ENCODE measurements at places on chromosomes 13 and 19.
A peak's percentile ranks its signal among the peaks of the same experiment; 100 is the strongest.

DNA sequence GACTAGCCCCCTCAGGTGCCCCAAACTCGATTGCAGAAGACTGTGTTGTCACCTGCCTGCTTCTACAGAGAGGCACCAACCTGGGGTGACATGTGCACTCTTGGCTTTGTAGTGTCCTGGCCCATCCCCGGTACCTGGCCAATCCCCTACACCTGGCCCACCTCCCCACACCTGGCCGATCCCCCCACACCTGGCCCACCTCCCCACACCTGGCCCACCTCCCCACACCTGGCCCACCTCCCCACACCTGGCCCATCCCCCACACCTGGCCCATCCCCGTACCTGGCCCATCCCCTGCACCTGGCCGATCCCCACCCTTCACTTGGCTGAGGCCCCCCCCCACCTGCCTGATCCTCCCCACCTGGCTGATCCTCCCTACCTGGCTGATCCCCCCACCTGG, 25.4 kb downstream of the ATP11A start:
- DNase-seq = no peak

- peak; percentile 80 for DNase-seq
These were observed 31.1 kb downstream of the DNM2 start for GRCh38 chr19:10748927-10749434.

DNA sequence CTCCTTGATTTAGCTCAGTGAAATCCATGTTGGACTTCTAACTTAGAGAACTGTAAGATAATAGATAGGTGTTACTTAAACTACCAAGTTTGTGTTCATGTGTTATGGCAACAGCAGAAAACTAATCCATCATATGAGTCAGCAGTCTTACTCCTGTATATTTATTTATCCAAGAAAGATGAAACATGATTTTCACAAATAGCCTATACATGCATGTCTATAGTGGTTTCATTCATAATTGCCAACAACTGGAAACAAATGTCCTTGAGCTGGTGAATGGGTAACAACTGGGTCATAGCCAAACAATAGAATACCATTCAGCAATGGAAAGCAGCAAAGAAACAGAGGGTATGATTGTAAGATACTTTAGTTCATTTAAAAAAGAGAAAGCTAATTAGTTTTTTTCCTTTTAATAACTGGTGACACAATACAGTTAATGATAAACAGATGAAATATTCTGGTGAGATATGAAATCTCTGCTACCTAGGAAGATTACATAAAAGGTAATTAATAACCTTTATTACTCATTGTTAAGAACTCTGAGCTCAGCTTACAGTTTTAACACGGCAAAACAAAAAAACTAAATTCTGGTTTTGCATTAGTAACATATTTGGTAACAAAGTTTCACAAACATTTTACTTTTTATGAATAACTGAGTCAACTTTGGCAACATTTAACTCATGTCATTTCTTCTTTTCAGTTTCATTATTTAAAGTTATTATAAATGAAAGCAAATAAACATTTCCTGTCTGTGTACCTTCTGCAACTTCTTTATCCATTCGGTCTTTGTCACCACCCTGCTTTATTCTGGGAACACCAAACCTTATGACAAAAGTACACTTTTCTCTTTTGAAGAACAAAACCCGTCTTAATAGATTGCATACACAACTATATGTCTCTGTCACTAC, 181.3 kb downstream of the LIG4 start:
- no peak for DNase-seq

DNA sequence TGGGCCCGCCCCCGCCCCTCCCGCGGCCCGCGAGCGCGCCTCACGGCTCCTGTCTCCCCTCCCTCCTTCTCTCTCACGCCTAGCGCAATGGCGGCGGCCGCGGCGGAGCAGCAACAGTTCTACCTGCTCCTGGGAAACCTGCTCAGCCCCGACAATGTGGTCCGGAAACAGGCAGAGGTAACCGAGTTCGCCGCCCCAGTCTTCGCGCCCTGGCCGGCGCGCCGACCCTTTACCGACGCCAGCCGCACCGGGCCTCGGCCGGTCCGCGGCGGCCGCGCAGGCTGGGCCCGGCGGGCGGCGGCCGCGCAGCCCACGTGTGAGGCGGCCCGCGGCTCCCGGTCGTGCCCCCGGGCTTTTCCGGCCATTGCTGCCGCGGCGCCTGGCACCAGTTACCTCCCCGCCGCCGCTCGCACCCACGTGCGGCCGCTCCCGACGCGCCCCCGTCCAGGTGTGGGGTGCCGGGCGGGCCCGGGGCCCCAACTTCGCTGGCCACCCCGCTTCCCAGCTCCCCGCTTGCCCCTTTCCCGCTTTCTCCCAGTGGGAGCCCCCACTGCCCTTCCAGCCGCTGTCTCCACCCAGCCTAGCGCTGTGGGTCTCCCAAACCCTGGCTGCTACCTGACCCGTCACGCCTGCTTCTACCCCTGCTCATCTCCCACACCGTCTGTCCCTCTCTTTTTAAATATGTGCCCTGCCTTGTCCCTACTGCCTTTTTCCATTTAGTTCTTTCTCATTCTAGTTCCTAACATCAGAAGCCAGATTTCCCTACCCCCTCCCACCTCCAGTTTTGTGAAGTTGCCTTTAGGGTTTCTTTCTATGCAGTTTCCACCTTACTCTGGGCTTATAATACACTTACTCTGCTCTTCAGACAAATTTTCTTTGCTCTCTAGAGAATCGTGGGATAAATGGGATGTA, 23.4 kb downstream of the IPO5 start:
- no peak for DNase-seq

DNA sequence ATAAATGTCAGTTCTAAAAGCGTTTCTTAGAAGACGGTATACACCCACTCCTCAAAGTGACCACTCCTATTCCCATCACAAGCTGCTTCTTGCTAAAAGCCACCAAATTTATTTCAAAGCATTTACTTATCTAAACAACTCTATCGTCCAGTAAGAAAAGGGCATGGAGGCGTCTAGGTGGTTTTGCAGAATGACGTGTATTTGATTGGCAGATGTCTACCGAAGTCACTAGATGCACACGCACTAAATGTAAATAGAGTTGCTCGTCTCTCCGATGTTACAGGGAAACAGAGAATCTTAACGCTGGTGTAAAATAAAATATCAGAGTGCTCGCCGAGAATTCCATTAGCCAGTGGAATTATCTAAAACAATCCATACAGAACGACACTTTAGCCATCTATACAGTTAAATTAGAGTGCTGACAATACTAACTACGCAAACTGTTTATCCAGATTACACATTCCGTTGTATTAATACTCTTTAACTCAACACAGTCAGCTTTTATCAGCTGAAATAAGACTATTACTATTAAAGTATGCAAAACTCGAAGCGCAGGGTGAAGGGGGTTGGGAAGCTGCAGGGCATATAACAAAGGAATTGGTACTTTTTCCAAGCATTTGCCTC, 1.9 kb downstream of the KLF12 start:
- peak; percentile 28 for DNase-seq

DNA sequence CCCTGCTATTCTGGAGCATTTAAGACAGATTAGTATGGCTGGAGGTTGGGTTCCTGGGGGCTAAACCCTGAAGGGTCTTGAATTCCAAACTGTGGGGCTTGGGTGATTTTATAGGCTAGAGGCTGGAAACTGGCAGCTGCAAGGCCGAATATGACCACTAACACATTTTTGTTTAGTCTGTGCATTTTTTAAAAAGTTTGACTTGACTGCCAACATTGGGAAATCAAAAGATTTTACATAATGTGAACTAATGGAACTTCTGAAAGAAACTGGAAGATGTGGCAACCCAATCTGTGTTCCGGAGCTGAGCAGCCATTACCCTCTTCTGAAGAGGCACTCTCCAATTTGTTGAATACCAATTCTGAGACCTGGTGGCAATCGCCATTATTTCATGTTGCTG, 5.1 kb downstream of the ZNF784 start:
- DNase-seq = no peak

DNA sequence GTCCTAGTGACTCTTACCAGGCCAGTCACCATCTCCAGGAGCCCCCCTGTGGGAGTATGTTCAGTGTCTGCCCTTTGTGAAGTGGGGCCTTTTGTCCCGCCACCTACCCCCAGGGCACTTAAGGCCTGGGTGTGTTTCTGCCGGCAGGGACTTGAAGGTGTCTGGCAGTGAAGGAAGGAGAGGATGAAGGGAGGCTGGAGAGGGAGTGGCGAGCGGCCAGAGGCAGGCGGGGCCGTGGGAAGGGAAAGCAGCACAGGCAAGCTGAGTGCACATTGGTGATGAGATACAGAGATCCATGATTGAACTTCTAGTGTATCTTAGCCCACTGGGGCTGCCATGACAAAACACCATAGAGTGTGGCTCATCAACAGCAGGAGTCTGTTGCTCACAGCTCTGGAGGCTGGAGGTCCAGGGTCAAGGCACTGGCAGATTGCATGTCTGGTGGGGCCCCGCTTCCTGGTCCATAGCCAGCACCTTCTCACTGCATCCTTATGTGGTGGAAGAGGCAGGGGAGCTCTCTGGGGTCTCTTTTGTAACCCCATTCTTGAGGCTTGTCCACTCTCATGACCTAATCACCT, 17.5 kb downstream of the CUL4A start:
- no peak for DNase-seq

GRCh38 chr19:32682317-32682716, 6.7 kb downstream of the RGS9BP start:
- DNase-seq = no peak

- DNase-seq = no peak
These were observed 1.9 kb downstream of the SULT2B1 start for GRCh38 chr19:48553676-48554384.

- DNase-seq = no peak
These were observed 73.7 kb upstream of the SLC15A1 start for GRCh38 chr13:98826146-98826545.

GRCh38 chr19:51096473-51097165, 11.6 kb downstream of the CTU1 start:
- no peak for DNase-seq

GRCh38 chr13:107643615-107644014, 571.7 kb downstream of the LIG4 start:
- DNase-seq = no peak

- no peak for DNase-seq
These were observed 22.5 kb upstream of the ZNF429 start for GRCh38 chr19:21482863-21483276.

GRCh38 chr13:48624016-48624415, 29.7 kb upstream of the CYSLTR2 start:
- DNase-seq = peak; percentile 55

DNA sequence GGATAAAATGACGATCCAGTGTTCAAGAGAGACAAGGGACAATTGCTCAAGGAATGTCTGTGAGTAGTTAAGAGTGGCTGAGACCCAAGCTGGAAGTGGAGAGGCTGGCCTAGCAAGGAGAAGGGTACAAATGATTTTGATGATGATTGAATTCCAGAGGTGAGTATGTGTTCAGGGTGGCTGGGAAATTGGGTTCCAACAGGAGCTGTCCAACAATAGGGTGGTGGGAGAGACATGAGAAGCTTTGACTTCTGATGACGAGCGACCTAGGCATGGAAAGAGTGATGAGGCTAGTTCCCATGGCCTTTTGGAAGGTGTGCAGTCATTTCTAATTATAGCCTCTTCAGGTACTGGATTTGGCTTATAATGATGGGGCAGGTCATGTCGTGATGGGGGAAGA, 29.1 kb upstream of the DCLK1 start:
- no peak for DNase-seq

DNA sequence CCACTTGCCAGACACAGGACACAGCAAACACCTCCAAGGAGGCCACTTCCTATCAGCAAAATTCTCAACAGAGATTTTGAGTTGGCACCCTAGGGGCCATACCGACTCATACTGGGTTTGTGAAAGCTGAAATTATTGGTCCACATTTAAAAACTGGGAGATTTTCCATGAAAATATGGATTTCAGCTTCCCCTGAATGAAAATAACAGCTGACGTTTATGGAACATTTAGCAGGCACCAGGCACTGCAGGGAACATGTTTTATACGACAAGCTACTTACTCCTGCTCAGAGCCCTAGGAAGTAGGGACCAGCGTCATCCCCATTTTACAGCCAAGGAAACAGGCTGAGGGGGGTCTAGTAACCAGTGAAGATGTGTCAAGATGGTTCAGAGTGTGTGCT, 169.3 kb downstream of the IER2 start:
- DNase-seq = no peak

DNA sequence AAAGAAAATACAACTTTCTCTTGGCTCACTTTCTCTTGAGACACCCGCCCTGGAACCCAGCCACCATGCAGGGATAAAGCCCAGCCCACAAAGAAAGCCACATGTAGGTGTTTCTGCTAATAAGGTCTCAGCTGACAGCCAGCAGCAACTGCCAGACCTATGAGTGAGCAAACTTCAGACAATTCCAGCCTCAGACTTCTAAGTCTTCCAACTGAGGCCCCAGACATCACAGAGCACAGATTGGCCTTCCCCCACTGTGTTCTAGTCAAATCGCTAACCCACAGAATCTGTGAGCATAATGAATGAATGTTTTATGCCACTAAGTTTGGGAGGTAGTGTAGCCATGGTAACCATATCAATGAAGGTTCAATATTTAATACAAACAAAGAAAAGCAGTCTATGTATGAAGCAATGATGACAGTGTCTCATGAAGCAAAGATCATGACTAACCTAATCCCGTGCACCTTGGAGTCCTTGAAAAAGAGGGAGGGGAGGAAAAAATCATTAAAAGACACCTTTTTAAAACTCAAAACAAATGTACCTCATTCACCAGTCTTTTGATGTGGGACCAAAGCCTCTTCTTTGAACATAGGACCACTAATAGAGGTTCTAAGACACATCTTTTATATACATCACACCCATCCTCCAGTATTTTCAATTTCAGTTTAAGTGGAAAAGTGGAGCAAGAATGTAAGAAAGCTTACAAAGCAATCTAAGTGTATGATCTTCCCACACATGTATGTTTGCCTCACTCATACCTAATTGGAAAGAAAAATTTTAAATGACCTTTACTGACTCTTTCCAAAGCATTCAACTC, 6.2 kb downstream of the MRPS31 start:
- DNase-seq = no peak

DNA sequence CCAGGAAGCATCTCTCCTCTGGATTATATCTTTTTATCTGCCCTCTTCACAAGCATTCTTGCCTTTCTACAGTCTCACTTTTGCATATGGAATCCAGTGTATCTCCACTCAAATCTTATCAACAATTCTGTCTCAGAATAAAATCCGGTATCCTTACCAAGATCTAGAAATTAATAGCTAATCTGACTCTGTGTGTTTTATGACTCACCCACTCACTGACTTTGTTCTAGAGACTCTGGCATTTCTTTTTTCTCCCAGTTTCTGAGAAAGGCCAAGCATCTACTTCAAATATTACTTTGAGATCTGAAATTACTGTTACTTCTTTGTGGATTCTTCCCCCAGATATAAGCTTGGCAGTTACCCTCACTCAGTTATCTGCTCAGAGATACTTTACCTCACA, 913.5 kb upstream of the ATXN8OS start:
- DNase-seq = no peak

- no peak for DNase-seq
These were observed 3.1 kb downstream of the AKAP11 start for GRCh38 chr13:42275098-42275471.

DNA sequence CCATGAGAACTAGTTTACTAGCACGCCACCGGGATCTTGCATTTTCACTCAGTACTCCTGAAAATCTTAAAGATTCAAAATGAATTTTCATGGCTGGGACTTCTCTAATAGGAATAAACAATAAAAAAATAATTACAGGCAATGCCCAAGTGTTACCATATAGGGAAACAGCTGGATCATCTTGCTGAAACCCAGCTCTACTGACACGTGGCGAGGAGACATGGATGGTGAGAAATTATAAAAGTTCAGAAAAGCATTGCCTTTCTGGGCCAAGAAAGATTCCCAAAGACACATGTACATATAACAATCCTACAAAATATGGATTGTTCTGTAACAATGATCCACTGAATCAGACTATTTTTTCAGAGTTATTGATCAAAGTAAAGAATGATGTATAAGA, 209.3 kb downstream of the RGCC start:
- DNase-seq = no peak

GRCh38 chr13:43180837-43181236, 157.5 kb downstream of the DNAJC15 start:
- no peak for DNase-seq

Data from cerebellum (tissue), 4 donors.